ENCODE measurements at places on chromosomes 5 and 9. TPM values are rescaled to one million over a fixed set of nuclear protein-coding genes. Genes with fewer than 3 reads are reported as not detected.

The MEGF10 gene
- total RNA-seq: not detected

- no peaks in the 10 kb centered on the region for H3K27me3 ChIP-seq
- peak; percentile 51 for DNase-seq
- H3K36me3 ChIP-seq: peaks cover 19% of the 10 kb centered on the region
- H3K4me1 ChIP-seq: peaks cover 58% of the 10 kb centered on the region
These were observed 2.4 kb downstream of the CARD19 start for GRCh38 chr9:93098236-93098946.

- no peak for DNase-seq
- H3K4me3 ChIP-seq: no peak overlapping the region
- H3K27me3 ChIP-seq: no peaks in the 10 kb centered on the region
These were observed 14.7 kb downstream of the IL31RA start for GRCh38 chr5:55865831-55866230.

GRCh38 chr5:119339965-119340364 lies 15.9 kb upstream of the TNFAIP8 start:
- DNase-seq: no peak
- peaks cover 90% of the 10 kb centered on the region for H3K4me1 ChIP-seq
- H3K27me3 ChIP-seq: no peaks in the 10 kb centered on the region
- H3K36me3 ChIP-seq: peaks cover 18% of the 10 kb centered on the region
- peak overlapping the region; percentile 98 for H3K27ac ChIP-seq
- peak overlapping the region; percentile 78 for H3K4me3 ChIP-seq

DNA sequence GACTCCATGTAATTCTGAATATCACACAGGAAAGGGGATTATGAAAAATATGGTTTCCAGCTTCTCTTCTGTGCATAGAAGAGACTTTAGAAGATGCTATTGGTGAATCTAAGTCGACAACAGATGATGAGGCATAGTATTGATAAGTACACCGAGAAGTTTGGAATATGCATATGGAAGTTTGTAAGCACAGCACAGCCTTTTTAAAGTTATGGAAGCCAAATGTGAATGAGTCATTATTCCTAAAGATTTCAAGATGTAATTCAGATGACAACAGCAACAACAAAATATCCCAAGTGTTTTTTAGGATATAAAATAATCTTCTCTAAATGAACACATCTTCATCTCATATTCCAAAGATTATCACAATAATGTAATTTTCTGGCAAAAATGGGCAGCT lies 1723.3 kb downstream of the EFNA5 start:
- no peaks in the 10 kb centered on the region for H3K27me3 ChIP-seq
- H3K4me3 ChIP-seq: no peak overlapping the region
- no peak for DNase-seq
- H3K4me1 ChIP-seq: no peaks in the 10 kb centered on the region
- H3K27ac ChIP-seq: no peak overlapping the region
- H3K36me3 ChIP-seq: no peaks in the 10 kb centered on the region

- no peak overlapping the region for H3K4me3 ChIP-seq
- H3K27me3 ChIP-seq: no peaks in the 10 kb centered on the region
- H3K4me1 ChIP-seq: peaks cover 23% of the 10 kb centered on the region
- no peaks in the 10 kb centered on the region for H3K36me3 ChIP-seq
- DNase-seq: no peak
These were observed 39.1 kb upstream of the RASGRF2 start for GRCh38 chr5:80921026-80921425.

The CDK5RAP2 gene
- 59.8 TPM for total RNA-seq

Measured in activated T-helper 2 cell treated with anti-CD3 and anti-CD28 coated beads, Interferon-gamma antibody, Interleukin-2, Interleukin-4, amounts not matched to agents 10 μg/mL and 5 μg/mL and 100 μg/mL, durations not matched to agents 14 hours and 24 hours and 36 hours (primary cell).